ENCODE measurements at places on chromosomes 3 and 15. TPM values are rescaled to one million over a fixed set of nuclear protein-coding genes. Genes with fewer than 3 reads are reported as not detected.

Gene ITIH1
- total RNA-seq, result not detected

Gene CACNA1D
- total RNA-seq, result not detected

Gene CHST13
- total RNA-seq, result not detected

Gene FETUB
- total RNA-seq, result not detected

DNA sequence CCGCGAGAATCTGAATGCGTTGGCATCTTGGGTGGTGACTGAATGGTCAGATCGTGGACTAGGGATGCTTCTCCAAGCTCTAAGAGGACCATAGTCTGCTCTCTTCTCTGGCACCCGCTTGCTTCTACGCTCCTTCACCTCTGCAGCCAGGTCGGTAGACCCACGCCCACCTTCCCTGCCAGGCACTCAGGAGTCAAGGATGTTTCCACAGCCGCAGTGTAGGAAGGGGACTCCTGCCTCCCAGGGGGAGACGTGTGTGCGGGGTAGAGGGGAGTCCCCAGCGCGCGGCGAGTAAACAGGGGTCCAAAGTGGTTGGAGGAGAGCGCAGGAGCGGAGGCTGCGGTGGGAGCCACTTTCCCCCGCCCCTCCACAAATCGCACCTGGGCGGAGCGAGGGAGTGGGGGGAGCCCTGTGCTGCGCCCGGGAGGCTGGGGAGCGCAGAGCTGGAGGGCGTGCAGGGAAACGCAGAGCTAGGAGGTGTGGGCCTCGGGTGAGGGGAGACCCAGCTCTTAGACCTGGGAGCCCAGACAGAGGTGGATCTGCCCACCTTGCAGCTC, 1.7 kb downstream of the LRRC3B start:
- H3K4me3 ChIP-seq, result no peak overlapping the region
- peaks cover 4% of the 10 kb centered on the region for H3K27me3 ChIP-seq
- no peaks in the 10 kb centered on the region for H3K36me3 ChIP-seq

DNA sequence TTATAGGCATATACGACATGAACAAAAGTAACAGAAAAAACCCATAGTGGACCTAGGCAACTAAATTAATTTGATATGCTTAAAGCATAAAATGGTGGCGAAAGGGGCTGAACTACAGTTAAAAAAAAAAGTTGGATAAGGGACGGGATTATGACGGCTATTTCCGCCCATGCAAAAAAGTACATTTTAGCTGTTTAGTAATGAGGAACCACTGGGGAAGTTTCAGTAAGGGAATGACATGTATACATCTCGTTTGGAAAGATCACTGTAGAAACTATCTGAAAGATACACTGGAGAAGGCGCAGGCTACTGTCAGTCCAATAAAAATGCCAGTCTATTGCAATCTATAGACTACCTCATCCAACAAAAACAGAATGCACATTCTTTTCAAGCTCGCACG, 65.6 kb downstream of the ZNF148 start:
- H3K4me3 ChIP-seq, result no peak overlapping the region
- no peaks in the 10 kb centered on the region for H3K4me1 ChIP-seq
- DNase-seq, result no peak
- no peak overlapping the region for H3K27ac ChIP-seq

DNA sequence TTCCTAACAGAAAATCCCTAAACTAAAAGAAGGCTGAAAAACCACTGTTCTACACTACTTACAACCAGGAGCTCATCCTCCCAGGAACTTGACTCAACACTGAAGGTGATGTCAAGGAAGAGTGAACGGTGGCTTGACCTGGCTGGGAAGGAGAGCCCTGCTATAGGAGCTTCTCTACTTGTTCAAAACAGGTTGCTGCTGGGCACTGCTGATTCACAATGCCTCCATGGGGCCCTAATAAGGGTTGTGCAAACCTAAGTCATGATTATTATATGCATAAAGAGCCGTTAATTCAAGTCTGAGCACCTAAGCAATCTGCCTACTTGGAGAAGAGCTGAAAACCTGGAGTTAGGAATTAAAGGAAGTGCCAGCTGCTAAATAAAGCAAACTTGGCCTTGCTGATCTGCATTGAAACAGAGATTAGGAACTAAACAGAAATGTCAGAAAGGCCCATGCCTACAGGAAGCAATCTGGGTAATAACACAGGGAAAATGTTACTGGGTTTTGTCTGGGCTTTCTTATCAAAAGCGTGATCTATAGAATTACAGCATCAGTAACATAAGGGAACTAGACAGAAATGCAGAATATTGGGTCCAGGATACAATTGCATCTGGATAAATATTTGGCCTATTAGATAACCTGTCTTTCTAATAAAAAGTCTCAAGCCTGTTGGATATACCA, 243.2 kb downstream of the NEK10 start:
- no peak for DNase-seq
- no peak overlapping the region for H3K27ac ChIP-seq
- no peaks in the 10 kb centered on the region for H3K36me3 ChIP-seq
- H3K4me1 ChIP-seq, result no peaks in the 10 kb centered on the region
- no peak overlapping the region for H3K4me3 ChIP-seq

All from PC-3 (cell line).